ENCODE measurements at places on chromosomes 16 and 17. TPM values are rescaled to one million over a fixed set of nuclear protein-coding genes. Genes with fewer than 3 reads are reported as not detected.

The NOXO1 gene
- 1.3 TPM for total RNA-seq

DNA sequence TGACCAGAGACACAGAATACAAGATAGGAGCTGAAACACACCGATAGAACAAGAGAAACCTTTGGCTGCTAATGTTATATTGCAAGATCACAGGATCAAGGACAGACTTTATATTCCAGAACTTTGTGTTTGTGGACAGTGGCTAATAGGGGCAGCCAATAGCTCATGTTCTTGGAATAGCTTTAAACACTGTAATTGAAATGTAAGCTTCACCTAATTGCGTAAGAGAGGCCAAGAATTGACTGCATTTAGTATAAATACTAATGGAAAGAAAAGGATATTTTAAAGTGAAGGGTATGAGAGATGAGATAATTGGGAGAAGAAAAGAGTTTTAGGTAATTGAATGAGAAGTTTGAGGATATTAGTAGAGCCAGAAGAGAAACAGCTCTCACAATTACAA lies 758.8 kb downstream of the CDH11 start:
- H3K36me3 ChIP-seq: no peaks in the 10 kb centered on the region
- DNase-seq: no peak
- no peak overlapping the region for H3K4me3 ChIP-seq
- H3K27me3 ChIP-seq: peaks cover 10% of the 10 kb centered on the region
- peaks cover 19% of the 10 kb centered on the region for H3K4me1 ChIP-seq

DNA sequence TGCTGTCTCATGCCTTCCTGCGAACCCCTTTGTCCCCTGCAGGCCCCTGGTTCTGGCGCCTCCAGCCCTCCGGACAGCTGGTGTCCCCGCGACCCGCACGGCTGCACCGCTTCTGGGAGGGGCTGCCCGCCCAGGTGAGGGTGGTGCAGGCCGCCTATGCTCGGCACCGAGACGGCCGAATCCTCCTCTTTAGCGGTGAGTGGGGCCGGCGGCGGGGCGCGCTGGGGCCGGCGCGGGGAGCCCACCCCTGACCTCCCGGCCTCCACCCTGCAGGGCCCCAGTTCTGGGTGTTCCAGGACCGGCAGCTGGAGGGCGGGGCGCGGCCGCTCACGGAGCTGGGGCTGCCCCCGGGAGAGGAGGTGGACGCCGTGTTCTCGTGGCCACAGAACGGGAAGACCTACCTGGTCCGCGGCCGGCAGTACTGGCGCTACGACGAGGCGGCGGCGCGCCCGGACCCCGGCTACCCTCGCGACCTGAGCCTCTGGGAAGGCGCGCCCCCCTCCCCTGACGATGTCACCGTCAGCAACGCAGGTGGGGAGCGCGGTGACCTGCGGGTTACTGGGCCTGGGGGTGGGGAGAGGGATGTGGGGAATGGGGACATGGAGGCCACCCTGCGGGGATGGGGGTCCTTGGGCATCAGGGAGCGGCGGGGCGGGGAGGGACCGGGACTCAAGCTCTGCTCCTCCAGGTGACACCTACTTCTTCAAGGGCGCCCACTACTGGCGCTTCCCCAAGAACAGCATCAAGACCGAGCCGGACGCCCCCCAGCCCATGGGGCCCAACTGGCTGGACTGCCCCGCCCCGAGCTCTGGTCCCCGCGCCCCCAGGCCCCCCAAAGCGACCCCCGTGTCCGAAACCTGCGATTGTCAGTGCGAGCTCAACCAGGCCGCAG lies 7.1 kb upstream of the IL32 start:
- H3K4me3 ChIP-seq: peak overlapping the region; percentile 79
- peaks cover 8% of the 10 kb centered on the region for H3K4me1 ChIP-seq
- no peaks in the 10 kb centered on the region for H3K27me3 ChIP-seq
- H3K36me3 ChIP-seq: peaks cover 6% of the 10 kb centered on the region
- no peak for DNase-seq

DNA sequence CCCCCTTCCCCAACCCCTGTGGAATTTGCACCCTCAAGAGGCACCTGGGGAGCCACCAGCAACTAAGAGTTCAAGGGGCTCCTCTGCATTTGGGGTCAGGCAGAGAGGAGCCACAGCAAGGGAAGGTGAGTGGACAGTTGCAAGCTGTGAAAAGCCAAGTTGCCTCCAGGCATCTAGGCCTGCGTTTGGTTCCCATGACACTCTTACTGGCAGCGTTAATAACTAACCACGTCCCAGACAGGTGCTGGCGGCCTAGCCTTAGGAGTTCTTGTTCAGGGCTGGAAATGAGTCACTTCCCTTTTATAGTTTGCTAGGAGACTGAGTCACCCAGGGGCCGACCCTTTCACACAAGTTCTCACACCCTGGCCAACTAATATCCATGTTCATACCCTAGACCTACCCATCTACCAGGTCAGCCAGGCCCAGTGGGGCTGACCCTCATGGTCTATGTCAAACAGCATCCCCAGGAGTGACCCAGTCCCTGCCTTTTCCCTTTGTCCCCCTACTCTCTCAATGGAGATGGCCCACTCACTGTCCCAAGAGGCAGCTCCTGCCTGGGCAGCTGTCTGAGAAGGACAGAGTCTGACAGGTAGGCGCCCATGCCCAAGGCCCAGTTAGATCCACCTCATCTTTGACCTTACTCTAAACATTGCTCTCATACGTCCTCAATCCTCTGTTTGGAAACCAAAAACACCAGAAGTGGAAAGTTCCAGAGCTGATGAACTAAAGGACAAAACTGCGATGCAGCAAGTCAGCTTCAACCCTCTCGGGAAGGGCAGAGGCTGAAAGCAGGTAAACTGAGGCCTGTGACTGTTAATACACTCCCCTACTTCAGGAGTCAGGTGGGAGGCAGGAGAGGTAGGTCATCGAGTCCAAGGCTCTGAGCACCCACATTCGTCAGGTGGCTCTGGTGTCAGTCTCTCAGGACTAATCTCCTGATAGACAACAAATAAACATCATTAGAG lies 300.6 kb downstream of the SOX9 start:
- no peaks in the 10 kb centered on the region for H3K27me3 ChIP-seq
- DNase-seq: no peak
- no peak overlapping the region for H3K4me3 ChIP-seq
- peaks cover 24% of the 10 kb centered on the region for H3K4me1 ChIP-seq
- peak overlapping the region; percentile 66 for H3K27ac ChIP-seq

- H3K27me3 ChIP-seq: peaks cover 16% of the 10 kb centered on the region
- peaks cover 10% of the 10 kb centered on the region for H3K36me3 ChIP-seq
- H3K4me1 ChIP-seq: peaks cover 3% of the 10 kb centered on the region
- H3K27ac ChIP-seq: no peak overlapping the region
- no peak for DNase-seq
These were observed 7.4 kb upstream of the IL17C start for GRCh38 chr16:88630941-88631340.

DNA sequence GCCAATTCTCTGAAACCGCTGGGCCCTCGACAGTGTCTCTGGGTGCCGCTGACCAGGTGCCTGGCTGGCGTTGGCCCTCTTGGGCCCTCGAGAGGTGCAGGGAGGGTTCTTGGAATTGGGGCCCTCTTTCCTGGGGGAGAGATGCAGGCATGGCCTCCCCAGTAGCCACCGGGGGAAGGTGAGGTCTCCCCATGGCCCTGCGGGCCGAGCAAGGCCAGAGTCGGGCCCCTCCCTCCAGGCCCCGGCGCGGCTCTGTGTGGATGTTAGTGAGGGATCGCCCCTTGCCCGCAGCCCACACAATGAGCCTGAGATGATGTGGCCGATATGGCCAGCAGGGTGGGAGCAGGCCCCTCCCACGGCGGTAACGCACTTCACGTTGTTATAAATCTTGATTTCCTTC lies 23.1 kb upstream of the C1QTNF8 start:
- no peaks in the 10 kb centered on the region for H3K4me1 ChIP-seq
- no peaks in the 10 kb centered on the region for H3K36me3 ChIP-seq
- no peak overlapping the region for H3K4me3 ChIP-seq
- no peaks in the 10 kb centered on the region for H3K27me3 ChIP-seq
- no peak for DNase-seq

All from mesothelial cell of epicardium (in vitro differentiated cells).